ENCODE measurements at places on chromosomes 11 and 22.

GRCh38 chr11:34223021-34223813 lies 117.8 kb downstream of the NAT10 start:
- peak; percentile 11 for DNase-seq

DNA sequence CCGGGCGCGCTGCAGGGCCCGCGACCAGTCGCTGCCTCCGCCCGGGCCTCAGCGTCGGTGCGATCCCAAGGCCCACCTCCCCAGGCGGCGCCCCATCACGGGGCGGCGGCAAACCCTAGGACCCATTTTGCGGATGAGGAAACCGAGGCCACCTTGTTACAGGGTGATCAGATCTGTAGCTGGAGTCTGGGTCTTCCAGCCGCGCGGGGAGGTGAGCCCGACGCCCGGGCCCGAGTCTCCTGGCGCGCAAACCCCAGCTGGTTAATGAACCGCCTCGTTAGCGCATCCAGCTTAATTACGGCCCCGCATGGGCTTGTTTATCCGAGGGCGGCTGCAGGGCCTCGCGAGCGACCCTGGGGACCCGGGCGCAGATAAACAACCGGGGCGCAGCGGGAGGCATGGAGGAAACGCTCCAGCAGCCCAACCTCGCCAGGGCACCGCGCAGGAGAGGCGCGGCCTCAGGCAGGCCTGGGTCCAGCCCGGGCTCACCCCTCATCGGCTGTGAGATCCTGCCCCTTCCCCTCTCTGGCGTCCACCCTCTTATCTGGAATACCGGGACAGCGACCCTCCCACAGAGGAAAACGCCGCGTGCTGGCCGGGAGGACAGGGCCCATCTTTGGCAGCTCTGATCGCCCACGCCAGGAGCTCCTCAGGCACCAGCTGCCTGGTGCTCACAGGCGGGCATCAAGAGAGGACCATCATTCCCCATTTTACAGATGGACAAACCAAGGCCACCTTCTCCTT lies 14.7 kb downstream of the OTUB1 start:
- DNase-seq = no peak

GRCh38 chr22:50272044-50272802 lies 2.0 kb upstream of the MAPK11 start:
- DNase-seq = no peak

DNA sequence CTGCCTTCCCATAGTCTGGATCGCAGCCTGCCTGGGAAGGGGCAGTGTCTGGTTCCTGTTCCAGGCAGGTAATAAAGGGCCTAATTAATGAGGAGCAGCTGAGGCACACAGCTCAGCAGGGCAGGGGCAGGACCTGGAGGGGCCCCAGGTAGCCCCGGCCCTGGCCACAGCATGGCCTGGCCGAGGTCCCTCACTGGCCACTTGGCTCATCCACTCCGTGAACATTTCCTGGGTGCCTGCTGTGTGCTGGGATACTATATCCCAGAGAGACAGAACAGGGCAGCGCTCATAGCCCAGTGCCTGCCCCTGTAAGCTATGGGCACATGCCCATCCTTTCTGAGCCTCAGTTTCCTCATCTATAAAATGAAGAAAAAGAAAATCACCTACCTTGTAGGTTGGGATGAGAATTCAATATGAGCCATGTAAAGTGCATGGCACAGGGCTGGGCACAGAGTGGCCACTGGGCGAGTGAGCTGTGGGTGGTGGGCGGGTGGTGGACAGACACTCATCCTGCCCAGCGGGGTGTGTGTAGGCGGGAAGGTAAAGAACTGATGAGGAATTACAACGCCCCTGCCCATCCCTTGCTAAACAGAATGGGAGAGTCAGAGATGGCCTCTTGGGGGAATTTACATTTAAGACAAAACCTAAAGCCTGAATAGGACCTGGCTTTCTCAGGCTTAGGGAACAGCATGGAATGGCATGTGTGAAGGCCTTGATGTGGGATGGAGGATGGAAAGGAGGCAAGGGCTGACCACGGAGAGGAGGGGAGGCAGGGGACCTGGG lies 9.2 kb downstream of the MYRF start:
- DNase-seq = no peak

- DNase-seq = no peak
Measured at GRCh38 chr22:32005453-32005852, 37.6 kb upstream of the SLC5A1 start.

DNA sequence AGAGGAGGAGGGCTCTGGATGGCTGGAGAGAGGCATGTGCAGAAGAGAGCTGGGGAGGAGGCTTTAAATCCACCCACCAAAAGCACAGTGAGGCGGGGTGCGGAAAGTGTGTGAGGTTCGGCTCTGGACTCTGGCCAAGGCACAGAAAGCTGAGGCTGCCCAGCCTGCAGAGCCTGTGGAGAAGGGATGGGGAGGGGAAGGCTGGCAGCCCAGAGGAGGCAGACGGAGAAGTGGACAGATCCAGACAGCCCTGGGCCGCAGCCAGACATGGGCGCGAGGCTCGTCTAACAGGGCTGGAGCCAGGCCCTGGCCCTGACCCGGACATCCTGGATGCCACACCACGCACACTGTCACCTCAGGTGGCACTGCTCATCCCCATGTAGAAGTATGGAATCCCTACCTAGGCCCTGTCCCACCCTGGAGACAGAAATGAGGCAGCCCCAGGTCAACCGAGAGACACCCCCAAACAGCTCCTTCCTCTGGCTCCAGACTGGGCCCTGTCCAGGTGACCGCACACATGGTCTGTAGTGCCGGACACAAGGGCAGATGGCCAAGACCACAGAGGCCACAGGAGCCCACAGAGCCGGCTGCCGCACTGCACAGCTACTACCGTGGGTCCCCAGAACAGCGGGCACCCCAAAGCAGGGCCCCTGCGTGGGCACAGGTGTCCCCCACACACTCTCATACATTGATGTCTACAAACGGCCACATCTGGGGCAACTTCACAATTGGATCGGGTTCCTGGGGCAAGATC lies 16.6 kb upstream of the MOB2 start:
- no peak for DNase-seq

- DNase-seq = peak; percentile 66
Measured at GRCh38 chr11:120182790-120183491, 27.9 kb upstream of the OAF start.

DNA sequence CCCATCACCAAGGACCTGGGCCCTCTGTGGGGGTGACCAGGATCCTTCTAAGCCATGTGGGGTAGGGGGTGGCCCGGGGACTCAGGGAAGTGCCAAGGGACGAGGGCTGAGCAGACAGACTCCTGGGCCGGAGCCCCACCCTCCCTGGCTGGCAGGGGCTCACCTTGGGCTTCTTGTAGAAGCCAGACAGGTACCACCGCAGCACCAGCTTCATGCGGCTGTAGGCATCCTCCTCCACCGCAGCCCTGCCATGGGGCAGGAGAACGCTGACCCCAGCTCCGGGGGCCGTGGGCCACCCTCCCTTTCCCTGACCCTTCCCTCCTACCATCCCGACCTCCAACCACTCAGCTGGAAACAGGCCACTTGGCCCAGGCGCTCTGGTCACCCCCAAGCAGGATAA lies 45.9 kb upstream of the CARS1 start:
- no peak for DNase-seq

DNA sequence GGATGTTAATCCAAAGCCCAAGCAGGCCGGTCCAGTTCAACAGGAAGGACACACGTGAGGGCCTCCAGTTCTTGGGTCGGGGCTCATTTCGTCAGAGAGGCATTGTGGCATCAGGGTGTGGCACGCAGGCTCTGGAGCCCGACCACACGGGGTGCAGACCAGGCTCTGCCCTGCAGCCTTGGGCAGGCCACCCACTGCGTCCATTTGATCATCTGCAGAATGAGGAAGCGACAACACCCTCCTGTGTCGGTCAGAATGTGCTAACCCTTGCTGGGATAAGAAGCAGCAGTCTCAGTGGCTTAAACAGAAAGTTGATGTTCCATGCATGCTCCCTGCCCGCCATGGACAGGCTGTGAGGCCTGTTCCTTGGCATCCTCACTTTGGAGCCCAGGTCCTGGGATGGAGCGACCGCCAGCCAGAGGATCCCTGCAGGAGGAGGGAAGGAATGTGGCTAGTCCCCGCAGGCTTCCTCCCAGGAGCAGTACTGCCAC lies 10.8 kb downstream of the RIBC2 start:
- no peak for DNase-seq

DNA sequence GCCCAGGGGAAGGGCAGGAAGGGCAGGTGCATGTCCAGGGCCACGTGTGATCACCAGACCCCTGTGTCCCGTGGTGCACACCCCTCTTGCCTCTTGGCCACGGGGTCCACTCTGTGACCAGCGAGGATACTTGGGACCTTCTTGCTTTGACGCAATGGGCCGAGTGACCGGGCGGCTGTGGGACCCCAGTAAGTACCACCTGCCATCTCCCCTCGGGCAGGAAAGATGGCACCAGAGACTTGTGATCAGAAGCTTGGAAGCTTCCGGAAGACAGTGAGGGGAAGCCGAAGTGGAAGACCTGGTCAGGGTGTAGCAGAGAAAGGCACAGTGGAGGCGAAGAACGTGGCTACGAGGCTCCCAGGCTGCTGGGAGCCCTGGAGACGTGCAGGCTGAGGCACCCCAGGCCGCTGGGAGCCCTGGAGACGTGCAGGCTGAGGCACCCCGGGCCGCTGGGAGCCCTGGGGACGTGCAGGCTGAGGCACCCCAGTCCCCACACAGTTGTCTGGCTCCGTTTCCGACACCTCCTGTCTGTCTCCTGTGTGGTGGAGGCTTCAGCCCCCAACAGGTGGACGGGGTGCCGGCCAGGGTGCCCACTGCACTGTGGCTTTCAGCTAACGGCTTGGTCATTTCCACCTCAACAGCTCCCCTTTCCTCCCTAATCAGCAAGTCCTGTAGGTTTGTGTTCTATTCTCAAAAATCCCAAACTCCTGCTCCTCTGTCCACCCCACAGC lies 663.5 kb downstream of the BRD1 start:
- no peak for DNase-seq

- DNase-seq = peak; percentile 88
Measured at GRCh38 chr11:64246871-64247728, at the start of gene PPP1R14B. Gene PPP1R14B, minus strand, starts transcription at chr11:64246943. Its CDS starts 270 bp downstream, at chr11:64246673.

DNA sequence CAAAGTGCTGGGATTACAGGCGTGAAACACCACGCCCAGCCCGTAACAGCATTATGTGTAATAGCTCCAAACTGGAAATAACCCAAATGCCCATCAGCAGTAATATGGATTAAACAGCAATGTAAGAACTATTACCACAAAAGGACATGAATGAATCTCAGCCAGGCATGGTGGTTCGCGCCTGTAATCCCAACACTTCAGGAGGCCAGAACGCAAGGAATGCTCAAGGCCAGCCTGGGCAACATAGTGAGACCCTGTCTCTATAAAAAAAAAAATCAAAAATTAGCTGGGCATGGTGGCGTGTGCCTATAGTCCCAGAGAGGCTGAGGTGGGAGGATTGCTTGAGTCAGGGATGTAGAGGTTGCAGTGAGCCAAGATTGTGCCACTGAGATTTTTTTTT lies 3.1 kb upstream of the DPF2 start:
- DNase-seq = no peak

DNA sequence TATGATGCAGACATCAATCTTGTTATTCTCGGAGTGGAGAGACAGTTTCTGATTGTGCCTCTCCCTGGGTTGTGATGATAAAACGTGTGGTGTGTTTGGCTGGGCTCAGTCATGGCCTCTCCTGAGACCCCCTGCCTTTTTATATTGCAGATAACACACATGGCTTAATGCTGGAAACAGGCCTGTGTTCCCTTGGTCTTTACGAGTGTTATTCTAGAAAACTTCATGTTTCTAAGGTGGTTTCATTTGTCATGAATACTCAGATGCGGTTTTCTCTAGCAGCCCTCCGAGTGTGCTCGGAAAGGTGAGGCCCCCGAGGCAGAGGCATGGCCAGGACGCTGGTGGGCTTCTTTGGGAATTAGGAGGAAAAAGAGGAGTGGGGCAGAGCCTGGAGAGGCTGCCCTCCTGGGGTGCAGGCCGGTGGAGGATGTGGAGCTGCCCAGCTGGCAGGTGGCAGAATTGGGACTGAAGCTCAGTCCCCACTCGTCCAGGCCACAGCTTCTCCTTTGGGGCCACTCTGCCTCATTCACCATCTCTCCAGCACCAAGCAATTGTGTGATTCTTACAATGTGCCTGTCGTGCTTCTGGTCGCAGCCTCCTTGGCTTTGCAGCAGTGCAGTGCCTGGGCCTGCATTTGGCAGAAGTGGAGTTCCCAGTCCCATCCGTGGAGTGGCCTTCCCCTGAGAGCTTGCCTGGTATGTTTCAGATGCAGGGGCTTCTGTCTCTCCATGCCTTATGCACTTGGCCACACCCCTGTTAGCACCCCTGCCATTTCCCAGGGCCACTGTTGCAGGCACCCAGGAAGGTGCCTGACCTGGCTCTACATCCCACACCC lies 309.6 kb downstream of the TBC1D22A start:
- no peak for DNase-seq

- no peak for DNase-seq
Measured at GRCh38 chr22:35615156-35615555, 2.0 kb downstream of the MB start.

GRCh38 chr11:76625472-76626186 lies 44.9 kb downstream of the LRRC32 start:
- DNase-seq = no peak

DNA sequence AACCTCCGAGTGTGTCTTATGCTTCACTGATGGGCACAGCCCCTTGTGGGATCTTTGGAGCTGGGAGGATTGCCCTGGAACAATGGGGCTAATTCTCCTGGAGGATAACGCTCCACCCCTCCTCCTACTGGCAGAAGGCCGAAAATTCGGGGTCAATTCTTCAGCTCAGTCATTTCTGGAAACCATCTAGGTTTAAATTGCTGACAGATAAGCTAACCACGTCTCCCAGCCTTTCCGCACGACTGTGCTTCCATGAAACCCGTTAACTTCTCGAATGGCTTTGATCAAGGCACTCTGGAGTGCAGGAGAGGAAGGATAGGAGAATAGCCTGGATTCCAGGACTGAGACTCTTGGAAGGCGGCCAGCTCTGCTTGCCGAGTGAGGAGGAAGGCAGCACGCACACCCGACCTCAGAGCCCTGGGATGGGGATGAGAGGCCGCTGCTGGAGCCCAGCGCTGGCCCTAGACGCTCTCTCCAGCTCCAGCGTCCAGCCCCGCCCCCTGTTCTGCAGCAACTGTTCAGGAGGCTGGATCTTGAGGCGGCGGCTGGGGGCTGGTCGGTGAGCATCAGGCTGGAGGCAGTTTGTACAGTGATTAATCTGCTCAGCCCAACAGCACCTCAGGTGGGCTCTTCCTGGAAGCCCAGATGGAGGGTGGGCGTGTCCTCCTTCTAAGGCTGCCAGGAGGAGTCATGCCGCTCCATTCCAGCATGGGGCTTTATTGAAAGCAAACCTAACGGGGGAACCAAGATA lies 176.7 kb upstream of the NCAM1 start:
- no peak for DNase-seq

DNA sequence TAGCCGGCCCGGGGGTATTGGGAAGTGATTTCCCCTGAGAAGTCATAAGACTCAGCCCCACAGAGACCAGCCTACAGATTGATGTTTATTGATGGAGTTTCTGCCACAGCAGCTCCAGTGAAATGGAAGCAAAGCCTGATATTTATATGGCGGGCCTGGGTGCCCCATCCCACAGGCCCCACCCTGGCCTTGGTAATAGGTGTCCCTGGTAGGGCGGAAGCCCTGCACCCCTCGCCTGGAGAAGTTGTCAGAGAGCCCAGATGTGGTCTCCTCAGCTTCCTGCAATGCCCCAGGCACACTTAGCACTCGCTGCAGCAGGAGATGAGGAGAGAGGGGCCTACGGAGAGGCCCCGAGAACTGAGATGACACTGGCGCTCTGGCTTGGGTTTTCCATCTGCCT lies 107.4 kb downstream of the MORC2 start:
- no peak for DNase-seq

GRCh38 chr11:122882857-122883645 lies 492 bp downstream of the JHY start:
- peak; percentile 52 for DNase-seq
